Bronchial smooth muscle cell (primary cell): ENCODE measurements at places on chromosomes 5 and 9. TPM values are rescaled to one million over a fixed set of nuclear protein-coding genes. Genes with fewer than 3 reads are reported as not detected.

The RASGRF2 gene
- 6.1 and 12.0 TPM in 2 replicates for total RNA-seq

The PANK3 gene
- 12.0 and 18.4 TPM in 2 replicates for total RNA-seq

The BARHL1 gene
- not detected in 2 replicates for total RNA-seq

The ELAVL2 gene
- under 0.01 and 0.09 TPM in 2 replicates for total RNA-seq

The CCDC192 gene
- total RNA-seq, result not detected in 2 replicates
